RWPE2 (cell line): ENCODE measurements at places on chromosomes 6 and 20.

DNA sequence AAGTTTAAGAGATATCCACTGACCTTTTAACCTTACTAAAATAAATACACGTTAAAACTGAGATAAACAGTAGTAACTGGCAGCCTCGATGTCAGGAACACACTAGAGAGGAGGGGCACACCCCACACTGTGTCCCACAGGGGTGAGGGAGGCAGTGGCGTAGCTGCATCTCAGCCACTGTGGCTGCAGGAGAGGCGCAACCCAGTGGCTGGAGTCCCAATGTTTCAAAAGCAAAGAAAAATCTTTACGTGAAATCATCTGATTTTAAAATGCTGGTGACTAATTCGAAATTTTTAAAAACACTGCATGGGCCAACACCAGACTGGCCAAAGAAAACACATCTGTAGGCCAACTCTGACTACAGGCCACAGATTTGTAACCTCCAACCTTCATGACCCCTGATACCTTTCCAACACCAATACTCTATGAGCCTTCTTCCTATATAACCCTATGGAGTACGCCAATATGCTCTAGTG, 54.7 kb downstream of the TRAM2 start:
- no peak for DNase-seq

- no peak for DNase-seq
These were observed 91.3 kb downstream of the CFAP61 start for GRCh38 chr20:20143646-20144045.

GRCh38 chr6:35036828-35037663, 104.1 kb downstream of the TCP11 start:
- DNase-seq, result no peak

DNA sequence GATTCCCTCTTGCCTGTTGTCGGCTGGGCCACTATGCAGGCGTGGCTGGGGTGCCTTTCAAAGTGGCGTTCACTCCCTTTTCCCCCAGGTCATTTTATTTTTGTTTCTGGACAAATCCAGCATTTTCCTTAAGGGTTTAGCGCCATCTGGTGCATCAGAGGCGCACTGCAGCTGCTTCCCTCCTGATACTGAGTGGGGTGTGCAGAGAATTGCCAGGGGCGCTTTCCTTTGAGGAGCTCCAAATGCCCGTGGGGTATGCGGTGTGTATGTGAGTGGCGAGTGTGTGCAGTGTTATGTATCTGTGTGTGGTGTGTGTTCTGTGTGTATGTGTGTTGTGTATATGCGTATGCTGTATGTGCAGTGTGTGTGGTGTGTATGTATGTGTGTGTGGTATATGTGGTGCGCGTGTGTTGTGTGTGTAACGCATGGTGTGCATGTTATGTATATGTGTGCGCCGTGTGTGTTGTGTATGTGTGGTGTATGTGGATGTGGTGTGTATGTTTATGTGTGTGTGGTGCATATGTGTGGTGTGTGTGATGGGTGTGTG, 100.1 kb upstream of the AGPAT4 start:
- no peak for DNase-seq

GRCh38 chr20:41009946-41010345, 18.7 kb upstream of the TOP1 start:
- DNase-seq, result no peak

DNA sequence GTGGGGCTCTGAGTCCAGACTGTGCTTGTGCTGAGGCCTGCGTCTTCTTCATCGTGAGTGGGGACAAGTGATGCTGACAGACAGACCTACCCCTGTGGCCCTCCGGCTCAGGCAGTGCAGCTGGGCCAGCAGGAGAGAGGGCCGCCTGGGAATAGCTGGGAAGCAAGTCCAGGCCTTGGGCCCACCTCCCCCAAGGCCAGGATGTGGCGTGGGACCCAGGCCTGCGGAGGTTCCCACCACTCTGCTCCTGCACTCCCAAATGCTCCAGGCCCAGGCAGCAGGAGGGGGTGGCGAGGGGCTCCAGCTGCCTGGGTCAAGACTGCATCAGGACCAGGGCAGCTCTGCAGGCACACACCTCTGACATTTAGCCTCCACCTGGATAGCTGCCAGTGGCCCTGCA, 38.3 kb downstream of the DAAM2 start:
- DNase-seq, result no peak

GRCh38 chr20:23298155-23298554, 52.4 kb upstream of the NXT1 start:
- DNase-seq, result no peak

DNA sequence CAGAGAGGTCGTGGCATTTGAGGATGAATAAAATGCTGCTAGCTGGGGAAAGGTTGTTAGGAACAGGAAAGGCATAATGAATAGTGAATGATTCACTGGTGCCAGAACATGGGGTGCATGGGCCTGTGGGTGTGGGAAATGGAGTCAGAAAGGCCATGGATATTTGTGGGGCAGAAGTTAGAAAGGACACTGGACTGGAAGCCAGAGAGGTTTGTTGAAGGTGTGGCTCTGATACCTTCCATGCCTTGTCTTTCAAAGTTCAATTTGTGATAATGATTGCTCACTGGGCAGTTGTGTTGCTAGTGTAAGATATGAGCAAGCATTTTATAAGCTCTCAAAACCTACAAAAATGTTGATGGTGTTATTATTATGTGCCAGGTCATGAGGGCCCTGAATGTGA, 32.7 kb downstream of the LRRC1 start:
- DNase-seq, result no peak
